ENCODE measurements at places on chromosomes 1 and 21. TPM values are rescaled to one million over a fixed set of nuclear protein-coding genes. Genes with fewer than 3 reads are reported as not detected.

GRCh38 chr1:25481625-25482024, 50.9 kb downstream of the MACO1 start:
- no peak for DNase-seq

DNA sequence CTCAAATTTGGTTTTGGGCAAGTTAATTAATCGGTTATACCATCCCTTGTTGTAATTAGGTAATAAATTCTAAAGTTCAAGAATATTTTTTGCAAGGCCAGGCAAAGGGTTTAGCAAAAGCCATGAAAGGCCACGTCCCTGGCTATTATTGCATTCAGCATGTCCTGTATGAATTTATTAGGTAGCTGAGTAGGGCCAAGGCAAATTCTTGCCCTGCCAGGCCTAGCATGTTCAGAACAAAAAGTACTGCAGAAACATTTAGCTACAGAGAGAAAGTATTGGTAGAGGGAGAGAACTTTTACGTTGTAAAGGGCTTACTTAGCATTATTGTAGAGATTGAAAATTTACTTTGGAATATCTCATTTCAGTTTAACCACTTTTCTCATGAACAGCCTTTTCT, 94.4 kb downstream of the PATJ start:
- DNase-seq: no peak

GRCh38 chr1:199279067-199279466, 640.2 kb downstream of the PTPRC start:
- DNase-seq: no peak

- no peak for DNase-seq
Measured at GRCh38 chr21:37455504-37455911, 88.9 kb downstream of the DYRK1A start.

GRCh38 chr1:178619042-178619927, 105.8 kb upstream of the RALGPS2 start:
- DNase-seq: no peak

DNA sequence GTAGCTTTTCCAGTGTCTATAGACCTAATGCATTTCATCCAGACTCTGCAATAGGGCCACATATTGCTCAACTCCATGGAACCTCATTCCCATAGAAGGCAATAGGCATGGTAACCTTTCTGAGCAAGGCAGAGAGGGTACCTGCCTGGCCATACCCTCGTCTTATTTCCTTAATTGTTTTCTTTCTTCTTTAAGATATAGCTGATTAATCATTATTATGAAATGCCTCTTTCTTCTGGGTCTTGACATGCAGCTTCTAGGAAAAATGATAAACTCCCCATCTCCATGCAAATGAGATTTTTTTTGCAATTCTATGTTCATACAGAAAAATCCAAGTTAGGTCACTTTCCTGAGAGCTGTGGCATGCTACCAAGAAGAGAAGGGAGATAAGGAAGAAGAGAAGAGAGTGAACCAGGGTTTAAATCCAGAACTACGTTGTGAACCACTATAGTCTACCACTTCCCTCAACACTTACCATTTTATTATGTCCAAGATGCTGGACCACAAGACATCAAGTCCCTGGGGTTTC, 33.0 kb upstream of the IL20 start:
- no peak for DNase-seq

CIART gene
- polyA plus RNA-seq: 3.1 TPM

SPRR2F gene
- polyA plus RNA-seq: 0.94 TPM

GRCh38 chr21:27451116-27451515, 484.2 kb upstream of the ADAMTS5 start:
- DNase-seq: no peak

DNA sequence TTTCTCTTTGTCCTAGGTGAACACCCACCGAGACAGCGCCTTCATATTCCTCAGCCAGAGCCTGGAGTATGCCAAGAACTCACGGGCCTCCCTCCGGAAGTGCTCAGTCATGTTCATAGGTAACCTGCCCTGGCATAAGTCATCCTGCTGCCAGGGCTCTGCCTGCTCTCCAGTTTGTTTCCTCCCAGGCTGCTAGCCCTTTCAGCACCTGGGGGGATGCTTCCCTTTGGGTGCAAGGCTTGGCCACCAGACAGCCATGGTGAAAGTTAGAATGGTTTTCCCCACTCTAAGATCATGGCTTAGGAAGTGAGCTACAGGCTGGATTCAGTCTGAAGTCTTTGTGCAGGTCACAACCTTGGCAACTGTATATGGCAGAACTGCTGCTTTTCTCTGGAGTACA, 9.2 kb upstream of the TTC4 start:
- no peak for DNase-seq

DNA sequence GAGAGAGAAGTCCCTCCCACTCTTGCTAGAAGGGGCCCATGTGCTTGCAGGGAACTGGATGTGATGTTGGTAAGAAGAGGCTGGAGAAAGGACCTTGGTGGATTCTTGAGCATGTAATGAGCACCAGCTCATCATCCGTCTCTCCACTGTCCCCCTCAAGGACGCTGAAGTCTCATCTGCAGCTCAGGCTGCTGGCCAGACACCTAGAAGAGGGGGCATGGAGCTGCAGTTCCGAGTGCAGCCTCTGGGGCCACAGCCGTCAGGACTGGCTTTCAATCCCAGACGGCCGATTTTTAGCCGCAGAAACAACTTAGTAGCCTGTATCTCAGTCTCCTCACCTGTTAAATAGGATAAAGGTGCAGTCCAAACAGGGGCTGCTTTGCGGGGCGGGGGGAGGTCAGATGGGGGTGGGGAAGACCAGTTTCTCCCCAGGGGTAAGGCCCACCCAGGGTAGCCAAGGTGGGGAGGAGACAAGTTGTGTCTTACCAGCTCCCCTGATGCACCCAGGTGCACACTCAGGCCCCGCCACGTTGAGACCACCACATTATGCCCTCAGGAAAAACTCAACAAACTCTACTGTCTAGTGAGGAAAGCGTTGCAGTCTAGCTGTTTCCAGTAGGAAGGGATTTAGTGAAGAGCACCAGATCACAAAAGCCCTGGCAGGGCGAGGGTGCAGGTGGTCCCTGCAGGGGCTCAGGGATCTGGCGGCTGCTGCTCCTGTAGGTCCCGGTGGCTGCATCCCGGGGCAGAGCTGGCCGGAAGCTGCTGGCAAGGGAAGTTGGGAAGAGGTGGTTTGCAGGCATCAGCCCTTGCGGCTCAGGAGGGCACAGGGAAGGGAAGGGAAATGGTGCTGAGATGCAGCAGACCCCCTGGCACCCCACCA, 29.5 kb downstream of the LDLRAP1 start:
- no peak for DNase-seq

SMCP gene
- polyA plus RNA-seq: 0.30 TPM

TMEM61 gene
- 1.3 TPM for polyA plus RNA-seq

GRCh38 chr1:213987422-213987926, 299 bp upstream of the PROX1 start:
- DNase-seq: no peak

FALEC gene
- polyA plus RNA-seq: 0.16 TPM
